ENCODE measurements at places on chromosomes 13 and 19. TPM values are rescaled to one million over a fixed set of nuclear protein-coding genes. Genes with fewer than 3 reads are reported as not detected.

DNA sequence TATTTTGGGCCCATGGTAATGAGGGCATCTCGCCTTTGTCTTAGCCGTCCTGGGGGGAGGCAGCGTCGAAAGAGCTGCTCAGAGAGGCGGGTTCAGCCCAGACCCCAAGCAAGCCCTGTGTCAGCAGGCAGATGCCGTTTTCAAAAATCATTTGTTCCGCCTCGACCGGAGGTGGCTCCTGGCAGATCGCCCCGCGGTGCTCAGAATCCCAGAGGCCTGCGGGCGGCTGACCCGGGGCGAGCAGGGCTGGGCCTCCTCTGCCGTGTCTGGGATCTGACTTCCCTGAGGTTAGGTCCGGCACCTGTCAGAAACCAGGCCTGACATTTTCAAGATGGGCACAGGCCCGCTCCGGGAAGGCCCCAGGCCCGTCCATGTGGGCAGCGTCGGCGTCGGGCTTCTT lies 36.1 kb downstream of the CRTC1 start:
- DNase-seq = no peak

- DNase-seq = no peak
Measured at GRCh38 chr13:103272770-103273169, 206.6 kb upstream of the SLC10A2 start.

Gene PCDH20
- total RNA-seq = 0.70 TPM

Gene ERFL
- total RNA-seq = 0.29 TPM

Gene ZNF677
- total RNA-seq = 28.4 TPM

Measured in osteocyte (in vitro differentiated cells).